ENCODE measurements at places on chromosomes 1 and 21.

DNA sequence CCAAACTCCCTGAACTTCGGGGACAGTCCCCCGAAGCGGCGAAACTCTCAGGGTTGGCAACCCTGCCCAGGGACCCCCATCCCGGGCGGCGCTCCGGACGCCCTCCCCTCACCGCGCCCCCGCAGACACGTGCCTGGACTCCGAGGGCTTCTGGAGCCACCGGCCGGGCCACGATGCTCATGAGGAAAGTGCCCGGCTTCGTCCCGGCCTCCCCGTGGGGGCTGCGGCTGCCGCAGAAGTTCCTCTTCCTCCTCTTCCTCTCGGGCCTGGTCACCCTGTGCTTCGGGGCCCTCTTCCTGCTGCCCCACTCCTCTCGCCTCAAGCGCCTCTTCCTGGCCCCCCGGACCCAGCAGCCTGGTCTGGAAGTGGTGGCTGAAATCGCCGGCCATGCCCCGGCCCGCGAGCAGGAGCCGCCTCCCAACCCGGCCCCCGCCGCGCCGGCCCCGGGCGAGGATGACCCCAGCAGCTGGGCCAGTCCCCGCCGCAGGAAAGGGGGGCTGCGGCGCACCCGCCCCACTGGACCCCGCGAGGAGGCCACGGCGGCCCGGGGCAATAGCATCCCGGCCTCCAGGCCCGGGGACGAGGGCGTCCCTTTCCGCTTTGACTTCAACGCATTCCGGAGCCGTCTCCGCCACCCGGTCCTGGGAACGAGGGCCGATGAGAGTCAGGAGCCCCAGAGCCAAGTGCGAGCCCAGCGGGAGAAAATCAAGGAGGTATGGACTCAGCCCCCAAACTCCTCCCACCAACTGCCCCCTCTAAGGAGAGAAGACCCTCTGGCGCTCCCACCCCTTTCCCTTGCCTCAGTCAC, 1.2 kb downstream of the MAN1C1 start:
- peak; percentile 61 for DNase-seq

- DNase-seq: no peak
Observed at GRCh38 chr1:211476200-211476849, 15.6 kb downstream of the RD3 start.

- DNase-seq: no peak
Observed at GRCh38 chr21:35622612-35623011, 437.7 kb downstream of the SETD4 start.

GRCh38 chr1:15994081-15994480, 10.0 kb upstream of the SRARP start:
- no peak for DNase-seq

All from Peyer's patch (tissue), 4 donors.